Activated CD8-positive, alpha-beta memory T cell treated with anti-CD3 and anti-CD28 coated beads, Interleukin-2, amount 10 ng/mL, durations not matched to agents 7 days and 5 days (primary cell): ENCODE measurements at places on chromosomes 1 and 21. TPM values are rescaled to one million over a fixed set of nuclear protein-coding genes. Genes with fewer than 3 reads are reported as not detected.

The TOMM40L gene
- 19.4 TPM for total RNA-seq

The LENEP gene
- total RNA-seq: 1.2 TPM

The TRAF5 gene
- 63.2 TPM for total RNA-seq

The TARS2 gene
- total RNA-seq: 51.8 TPM

The PDZK1 gene
- 0.12 TPM for total RNA-seq

The ITGB2 gene
- 336 TPM for total RNA-seq

The MNDA gene
- not detected for total RNA-seq

The CDC20 gene
- total RNA-seq: 188 TPM
